ENCODE measurements at places on chromosomes 4 and X. TPM values are rescaled to one million over a fixed set of nuclear protein-coding genes. Genes with fewer than 3 reads are reported as not detected.

Gene FOXR2
- not detected for total RNA-seq

Gene CABS1
- total RNA-seq = not detected

Gene ATP1B4
- total RNA-seq = not detected

Gene BEX4
- 46.4 TPM for total RNA-seq

Gene ASMT
- total RNA-seq = not detected

Gene HTR2C
- total RNA-seq = not detected

Gene KIT
- 0.22 TPM for total RNA-seq

Gene TNMD
- total RNA-seq = not detected

Gene RPL10
- 6,055 TPM for total RNA-seq

Gene GC
- total RNA-seq = not detected

Gene SLC25A5
- total RNA-seq = 821 TPM

Gene ETDA
- total RNA-seq = not detected

Gene NAP1L5
- total RNA-seq = 1.4 TPM

Gene TLR3
- total RNA-seq = 5.5 TPM

Gene TDO2
- not detected for total RNA-seq

Gene ABLIM2
- total RNA-seq = not detected

Gene LONRF3
- 2.8 TPM for total RNA-seq

Gene HSFX2
- not detected for total RNA-seq

Gene EXOC1L
- total RNA-seq = not detected

Gene ELK1
- total RNA-seq = 31.8 TPM

Gene TMEM154
- total RNA-seq = 11.8 TPM

Gene EDNRA
- 3.9 TPM for total RNA-seq

Gene PABPC1L2B
- not detected for total RNA-seq

Gene TLR6
- 0.22 TPM for total RNA-seq

Gene NLGN3
- total RNA-seq = not detected

Gene PPA2
- 71.3 TPM for total RNA-seq

Gene TASL
- not detected for total RNA-seq

Gene MAGIX
- 8.3 TPM for total RNA-seq

Gene GPR173
- 2.2 TPM for total RNA-seq

Gene TMEM31
- not detected for total RNA-seq

Gene BTC
- total RNA-seq = 5.4 TPM

Gene PHEX
- 0.07 TPM for total RNA-seq

Gene TLR10
- total RNA-seq = not detected

Gene ENPP6
- not detected for total RNA-seq

Gene PDCL2
- not detected for total RNA-seq

Gene UGT2A1
- total RNA-seq = not detected

Gene CXorf49
- 70.9 TPM for total RNA-seq

Gene CFP
- total RNA-seq = 0.06 TPM

Gene RAB9B
- 0.40 TPM for total RNA-seq

Gene DRD5
- not detected for total RNA-seq

Gene NKX6-1
- not detected for total RNA-seq

Gene IL13RA1
- total RNA-seq = 34.0 TPM

Gene SLC34A2
- total RNA-seq = 1.6 TPM

Gene MAGEA9B
- total RNA-seq = not detected

Gene PALLD
- total RNA-seq = 21.9 TPM

Gene XAGE2
- not detected for total RNA-seq

Gene ADH7
- total RNA-seq = not detected

Gene PCYT1B
- 3.5 TPM for total RNA-seq

Gene NAP1L3
- total RNA-seq = 1.4 TPM

Gene NCAPG
- 66.9 TPM for total RNA-seq

Gene CYBB
- not detected for total RNA-seq

Gene NEUROG2
- not detected for total RNA-seq

Gene ARR3
- total RNA-seq = not detected

Gene TMEM150C
- 2.9 TPM for total RNA-seq

Gene DIPK2B
- not detected for total RNA-seq

Gene EFHC2
- total RNA-seq = 0.81 TPM

Gene RNF175
- 2.3 TPM for total RNA-seq

All from epithelial cell of proximal tubule (primary cell).